CD4-positive, alpha-beta T cell treated with Interleukin-12 subunit alpha and Interleukin-12 subunit beta, for 1 hour (primary cell): ENCODE measurements at places on chromosomes 3 and 15.

GRCh38 chr3:68136411-68136810, 482.0 kb upstream of the SUCLG2 start:
- no peak for DNase-seq

- DNase-seq, result no peak
These were observed 2.9 kb downstream of the CACNA2D3 start for GRCh38 chr3:54125300-54125699.

GRCh38 chr3:157094751-157095480, 65.0 kb downstream of the CCNL1 start:
- no peak for DNase-seq

DNA sequence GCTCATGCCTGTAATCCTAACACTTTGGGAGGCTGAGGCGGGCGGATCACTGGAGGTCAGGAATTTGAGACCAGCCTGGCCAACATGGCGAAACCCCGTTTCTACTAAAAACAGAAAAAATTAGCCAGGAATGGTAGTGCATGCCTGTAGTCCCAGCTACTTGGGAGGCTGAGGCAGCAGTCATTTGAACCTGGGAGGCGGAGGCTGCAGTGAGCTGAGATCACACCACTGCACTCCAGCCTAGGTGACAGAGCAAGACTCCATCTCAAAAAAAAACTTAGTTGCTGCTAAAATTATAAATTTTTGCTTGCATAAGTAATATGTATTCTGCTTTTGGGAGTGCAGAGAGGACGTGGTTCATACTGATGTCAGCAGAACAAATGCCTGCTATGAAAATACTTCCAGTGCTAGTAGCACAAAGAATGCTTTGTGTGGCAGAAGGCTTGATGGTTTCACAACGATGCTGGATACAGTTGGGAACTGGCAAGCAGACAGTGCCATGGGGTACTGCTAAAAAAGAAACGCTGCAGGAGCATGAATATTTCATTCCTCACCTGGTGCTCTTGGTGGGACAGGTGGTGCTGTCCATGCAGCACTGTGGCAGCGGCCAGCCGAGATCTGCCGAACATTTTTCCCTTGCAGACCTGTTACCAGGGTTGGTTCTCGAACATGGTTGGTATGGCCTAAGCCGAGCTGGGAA, 31.1 kb downstream of the FBXL22 start:
- DNase-seq, result no peak

DNA sequence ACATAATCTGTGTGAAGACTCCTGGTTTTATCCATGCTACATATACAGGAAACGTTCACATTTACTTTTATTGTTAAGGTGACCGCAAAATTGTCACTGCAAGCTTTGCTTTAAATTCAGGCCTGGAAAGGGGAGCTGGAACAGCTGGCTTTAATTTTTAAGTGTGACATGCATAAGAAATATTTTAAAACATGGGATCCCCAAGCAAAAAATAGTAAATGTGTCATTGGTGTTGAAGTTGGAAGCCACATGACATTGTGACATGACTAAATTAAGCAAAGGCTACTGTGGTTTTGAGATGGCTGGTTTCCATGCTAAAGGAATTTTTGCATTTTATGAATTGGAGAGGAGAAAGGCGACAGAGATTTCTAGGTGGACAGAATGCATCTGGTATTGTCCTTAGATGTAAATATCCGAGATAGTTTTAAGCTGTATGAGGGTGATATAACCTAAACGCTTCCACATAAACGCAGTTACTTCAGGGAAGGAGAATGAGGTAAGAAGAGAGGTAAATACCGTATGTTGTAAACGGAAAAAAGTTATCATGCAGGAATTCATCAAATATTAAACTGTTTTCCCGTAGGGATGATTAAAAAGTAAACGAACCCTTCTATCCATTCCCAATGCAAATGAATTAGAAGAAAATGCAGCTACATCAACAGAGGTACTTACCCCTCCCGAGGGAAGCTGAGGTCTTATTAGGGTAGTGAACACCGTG, 927 bp upstream of the FYTTD1 start:
- no peak for DNase-seq

- DNase-seq, result no peak
These were observed 44.0 kb downstream of the KBTBD12 start for GRCh38 chr3:127959041-127959440.

GRCh38 chr3:185647880-185648210, 61.8 kb downstream of the SENP2 start:
- no peak for DNase-seq

DNA sequence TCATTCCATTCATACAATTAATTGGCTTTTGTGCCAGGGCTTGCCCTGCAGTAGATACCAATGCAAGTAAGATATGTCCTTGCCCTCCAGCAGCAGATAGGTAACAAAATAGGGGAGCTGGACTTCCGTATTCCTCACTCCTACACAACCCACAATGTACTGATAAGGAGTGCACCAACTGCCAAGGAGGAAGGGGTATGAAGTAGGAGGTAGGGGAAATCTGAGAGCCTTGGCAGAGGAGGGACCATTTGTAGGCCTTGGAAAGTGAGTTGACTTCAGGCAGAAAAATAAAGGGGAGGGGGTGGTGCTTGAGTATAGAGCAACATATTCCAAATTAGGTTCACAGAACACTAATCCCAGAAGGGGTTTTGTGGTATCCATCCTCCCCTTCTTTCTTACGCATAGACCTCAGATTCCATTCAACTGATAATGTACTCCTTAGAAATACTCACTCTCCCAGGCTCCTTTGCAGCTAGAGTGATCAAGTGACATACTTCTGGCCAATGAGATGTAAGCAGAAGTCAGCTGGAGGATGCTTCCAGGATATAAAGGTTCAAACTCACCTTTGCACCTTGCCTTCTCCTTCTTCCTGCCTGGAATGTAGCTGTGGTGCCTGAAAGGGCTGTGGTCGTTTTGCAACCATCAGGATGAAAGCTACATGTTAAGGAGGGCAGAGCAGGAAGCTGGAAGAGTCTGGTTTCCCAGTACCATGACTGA, 127.1 kb upstream of the SMAD3 start:
- DNase-seq, result no peak

DNA sequence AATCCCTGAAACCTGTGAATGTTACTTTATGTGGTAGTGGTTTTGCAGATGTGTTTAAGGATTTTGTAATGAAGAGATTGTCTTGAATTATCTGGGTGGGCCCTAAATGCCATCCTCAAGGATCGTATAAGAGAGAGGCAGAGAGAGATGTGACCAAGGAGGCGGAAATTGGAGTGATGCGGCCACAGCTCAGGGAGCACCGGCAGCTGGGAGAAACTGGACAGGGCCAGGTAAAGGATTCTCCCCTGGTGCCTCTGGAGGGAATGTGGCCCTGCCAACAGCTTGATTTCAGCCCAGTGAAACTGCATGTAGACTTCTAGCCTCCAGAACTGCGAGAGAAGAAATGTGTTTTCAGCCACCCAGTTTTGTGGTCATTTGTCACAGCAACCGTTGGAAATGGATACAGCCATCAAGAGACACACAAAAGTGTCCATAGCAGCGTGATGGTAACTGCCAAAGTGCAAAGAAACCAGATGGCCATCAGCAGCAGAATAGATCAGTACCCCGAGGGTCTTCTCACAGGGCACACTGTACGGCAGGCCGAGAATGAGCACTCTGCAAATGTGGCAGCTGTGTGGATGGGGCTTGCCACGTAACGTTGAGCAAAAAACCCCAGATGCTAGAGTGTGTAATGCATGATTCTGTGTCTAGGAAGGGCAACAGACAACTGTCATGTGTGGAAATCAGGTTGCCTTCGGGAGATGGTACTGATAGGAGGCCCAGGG, 12.2 kb downstream of the APBA2 start:
- DNase-seq, result no peak

DNA sequence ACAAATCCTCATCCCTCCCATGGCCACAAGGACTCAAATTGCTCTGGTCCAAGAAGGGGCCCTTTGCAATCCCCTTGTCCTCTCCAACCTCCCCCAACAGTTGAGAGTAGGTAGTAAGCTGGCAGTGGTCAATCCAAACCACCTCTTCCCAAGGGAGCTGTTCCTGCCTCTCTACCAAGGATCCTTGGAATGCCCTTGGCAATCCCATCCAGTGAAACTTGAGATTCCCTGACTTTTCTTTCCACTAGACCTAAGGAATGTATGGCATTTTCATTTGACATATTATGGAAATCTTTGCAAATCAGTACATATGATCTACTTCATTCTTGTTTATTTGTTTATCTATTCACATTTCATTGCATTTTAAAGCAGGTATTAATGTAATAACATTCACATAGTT, 4.8 kb upstream of the RBP2 start:
- DNase-seq, result no peak

DNA sequence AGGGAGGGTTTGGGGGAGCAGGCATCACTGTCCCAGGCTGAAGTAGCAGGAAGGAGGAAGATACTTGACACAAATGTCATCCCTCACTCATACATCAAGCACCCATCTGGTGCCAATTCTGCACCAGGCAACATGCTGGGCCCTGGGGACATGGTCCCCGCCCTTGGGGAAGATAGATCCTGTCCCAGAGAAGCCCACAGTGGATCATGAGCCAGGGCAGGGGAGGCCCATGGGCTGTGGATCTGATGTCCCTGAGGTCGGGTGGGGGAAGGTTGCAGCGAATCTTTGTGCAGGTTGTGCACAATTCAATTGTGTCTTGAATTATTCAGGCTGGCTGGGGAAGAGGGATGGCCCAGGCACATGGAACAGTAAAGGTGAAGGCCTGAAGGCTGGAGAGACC, 6.4 kb upstream of the CCDC33 start:
- no peak for DNase-seq

DNA sequence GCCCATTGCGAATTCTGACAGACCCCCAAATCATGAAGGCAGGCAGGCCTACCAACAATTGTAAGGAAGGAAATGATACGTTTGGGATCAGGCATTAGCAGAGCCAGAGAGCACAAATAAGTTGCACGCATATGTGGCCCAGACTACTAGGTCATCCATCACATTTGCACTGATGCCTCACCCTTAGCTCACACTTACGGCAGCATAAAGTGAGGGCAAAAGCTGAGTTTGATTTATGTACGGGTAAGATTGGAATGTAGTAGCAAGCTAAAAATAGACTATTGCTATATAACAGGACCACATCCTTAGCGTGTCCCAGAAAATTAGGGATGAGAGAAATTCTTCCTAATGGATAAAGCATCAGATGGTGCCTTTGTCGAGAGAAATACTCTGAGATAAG, 58.6 kb downstream of the QTRT2 start:
- no peak for DNase-seq

GRCh38 chr3:121698901-121699300, 38.2 kb upstream of the HCLS1 start:
- DNase-seq, result no peak

DNA sequence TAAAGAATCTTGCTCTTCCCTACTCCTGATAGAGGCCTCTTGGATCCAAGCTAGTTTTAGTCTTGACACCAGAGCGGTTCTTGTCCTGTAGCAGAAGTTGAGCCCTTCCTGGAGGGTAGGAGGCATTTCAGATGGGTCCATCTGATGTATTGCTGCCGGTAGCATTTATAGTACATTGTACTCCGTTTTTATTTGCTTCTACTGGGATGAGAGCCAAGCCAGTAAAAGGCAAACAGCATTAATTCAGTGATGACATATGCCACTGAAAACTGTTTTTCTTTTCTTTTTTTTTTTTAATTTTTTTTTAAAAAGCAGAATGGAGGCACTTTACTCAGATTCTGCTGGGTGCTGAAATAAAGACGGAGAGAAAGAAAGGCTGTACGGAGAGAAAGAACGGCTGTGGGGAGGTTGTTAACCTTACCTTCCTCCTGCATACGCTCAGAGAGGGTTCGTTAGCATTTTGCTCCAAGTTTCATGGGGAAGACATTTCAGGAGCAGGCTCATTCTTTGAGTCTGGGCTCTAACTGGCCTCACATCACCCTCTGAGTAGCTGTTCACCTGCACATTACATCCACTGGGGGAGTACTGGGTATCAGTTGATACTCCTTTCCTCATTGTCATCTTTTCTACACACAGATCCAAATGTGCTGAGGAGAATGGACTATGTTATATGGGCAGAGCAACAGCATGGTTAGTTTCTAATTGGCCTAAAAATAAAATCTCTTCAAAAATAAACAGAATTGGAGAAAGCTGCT, 161.5 kb downstream of the FEZF2 start:
- no peak for DNase-seq

- no peak for DNase-seq
These were observed 7.5 kb downstream of the ADPRH start for GRCh38 chr3:119586733-119587172.

DNA sequence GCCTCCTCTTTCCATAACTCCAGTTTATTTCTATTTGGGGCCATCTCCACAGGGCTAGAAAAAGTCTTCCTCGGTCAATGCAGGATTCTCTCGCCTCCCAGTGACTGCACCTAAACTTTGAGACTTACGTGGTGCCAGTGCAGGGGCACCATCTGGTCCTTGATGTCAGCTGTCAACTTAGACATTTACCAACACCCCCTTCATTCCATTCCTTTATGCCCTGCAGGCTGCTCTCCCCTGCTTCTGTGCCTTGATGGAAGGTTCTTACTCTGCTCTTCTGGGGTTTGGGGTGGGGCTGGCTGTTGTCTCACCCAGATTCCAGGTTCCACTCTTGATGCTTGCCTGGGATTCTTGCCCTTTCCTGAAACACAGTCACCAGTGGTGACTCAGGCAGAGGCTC, 101.8 kb downstream of the ST8SIA2 start:
- no peak for DNase-seq

- DNase-seq, result no peak
These were observed 199.7 kb downstream of the TNIK start for GRCh38 chr3:171260466-171260865.

DNA sequence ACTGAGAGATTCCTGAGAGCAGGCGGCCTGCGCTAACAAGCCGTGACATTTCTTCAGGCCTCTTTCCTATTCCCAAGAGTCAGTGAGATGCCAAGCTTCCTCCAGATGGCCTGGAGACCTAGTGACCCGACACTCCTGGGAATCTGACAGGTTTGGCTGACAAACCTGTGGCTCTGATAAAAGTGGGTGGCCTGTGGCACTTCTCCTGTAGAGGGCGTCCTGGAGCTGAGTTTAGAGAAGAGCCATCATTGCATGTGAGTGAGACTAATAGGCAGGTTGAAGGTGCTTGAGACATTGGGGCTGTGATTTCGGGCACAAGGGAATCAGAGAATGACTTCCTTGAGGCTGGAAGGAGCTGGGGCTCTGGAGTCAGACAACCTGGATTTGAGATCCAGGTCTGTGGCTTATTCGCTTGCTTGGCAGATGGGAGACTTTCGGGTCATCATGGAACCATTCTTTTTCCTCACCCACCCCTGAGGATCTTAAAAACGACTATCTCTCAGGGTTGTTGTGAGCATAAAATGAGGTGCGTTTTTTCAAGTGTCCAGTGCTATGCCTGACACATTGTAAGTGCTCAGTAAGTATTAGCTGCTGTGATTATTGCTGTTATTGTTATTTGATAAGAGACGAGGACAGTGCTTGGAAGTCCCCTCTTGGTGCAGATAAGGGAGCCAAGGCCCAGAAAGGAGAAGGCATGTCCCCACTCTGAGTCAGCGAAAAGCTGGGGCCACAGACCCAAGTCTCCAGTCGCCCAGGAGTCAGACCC, 77.2 kb downstream of the SCN10A start:
- DNase-seq, result no peak

- no peak for DNase-seq
These were observed 65.2 kb downstream of the TLE3 start for GRCh38 chr15:70032509-70032908.

DNA sequence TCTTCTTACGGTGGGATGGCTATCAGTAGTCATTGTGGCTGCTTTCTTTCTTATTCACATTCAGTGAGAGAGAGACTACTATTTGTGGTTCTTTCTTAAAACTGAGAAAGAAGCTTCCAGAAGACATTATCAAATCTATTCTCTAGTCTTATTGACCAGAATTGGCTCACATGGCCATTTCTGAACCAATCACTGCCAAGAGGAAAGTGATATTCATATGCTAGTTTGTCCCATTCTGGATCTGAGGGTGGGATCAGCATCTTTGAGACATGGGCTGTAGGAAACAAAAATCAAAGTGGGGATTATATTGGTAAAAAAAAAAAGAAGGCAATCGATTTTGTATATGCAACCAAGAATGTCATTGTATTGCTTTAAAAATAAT, 106.4 kb upstream of the RASGRP1 start:
- DNase-seq, result no peak
